Activated naive CD4-positive, alpha-beta T cell treated with Interleukin-2 at 50 U/mL for 16 hours (primary cell): ENCODE measurements at places on chromosomes 7 and 10.

DNA sequence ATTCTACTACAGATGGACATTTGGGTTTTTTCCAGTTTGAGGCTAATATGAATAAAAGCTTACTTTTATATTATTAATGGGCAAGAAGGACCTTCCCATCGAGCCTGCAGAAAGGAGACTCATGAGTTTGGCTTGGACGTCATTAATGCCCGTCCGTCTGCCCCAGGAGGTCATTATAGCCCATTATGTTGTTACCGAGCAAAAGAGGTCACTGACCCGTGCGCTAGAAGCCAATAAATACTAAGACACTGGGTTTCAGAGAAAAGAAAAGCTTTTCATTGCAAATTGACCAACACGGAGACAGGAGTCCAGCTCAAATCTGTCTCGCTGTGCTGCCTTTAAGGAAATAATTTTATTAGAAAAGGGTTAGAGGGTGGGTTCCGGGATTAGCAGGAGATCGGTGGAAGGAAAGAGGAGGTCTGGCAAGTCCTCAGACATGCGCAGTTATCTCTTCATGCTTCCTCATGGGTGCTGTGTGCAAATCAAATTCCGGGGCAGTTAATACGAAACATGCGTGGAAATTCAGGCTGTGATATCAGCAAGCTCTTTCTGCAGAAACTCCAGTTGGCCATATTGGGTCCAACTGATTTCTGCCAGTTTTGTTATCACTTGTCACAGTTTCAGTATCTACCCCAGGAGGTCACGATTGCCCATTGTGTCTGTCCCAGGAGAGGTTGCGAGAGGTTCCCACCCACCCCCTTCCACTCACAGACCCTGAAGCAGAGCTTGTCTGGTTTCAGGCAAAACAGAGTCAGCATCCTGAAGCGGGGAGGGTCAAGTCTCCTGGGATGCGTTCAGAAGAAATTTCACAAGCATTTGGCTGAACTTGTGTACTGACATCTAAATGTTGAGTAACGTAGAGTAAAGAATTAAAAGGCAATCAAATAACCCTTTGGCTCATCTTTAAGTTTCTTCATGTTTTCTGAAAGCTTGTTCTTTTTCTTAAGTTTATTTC, 1.1 kb upstream of the GALNTL5 start:
- no peak for DNase-seq

DNA sequence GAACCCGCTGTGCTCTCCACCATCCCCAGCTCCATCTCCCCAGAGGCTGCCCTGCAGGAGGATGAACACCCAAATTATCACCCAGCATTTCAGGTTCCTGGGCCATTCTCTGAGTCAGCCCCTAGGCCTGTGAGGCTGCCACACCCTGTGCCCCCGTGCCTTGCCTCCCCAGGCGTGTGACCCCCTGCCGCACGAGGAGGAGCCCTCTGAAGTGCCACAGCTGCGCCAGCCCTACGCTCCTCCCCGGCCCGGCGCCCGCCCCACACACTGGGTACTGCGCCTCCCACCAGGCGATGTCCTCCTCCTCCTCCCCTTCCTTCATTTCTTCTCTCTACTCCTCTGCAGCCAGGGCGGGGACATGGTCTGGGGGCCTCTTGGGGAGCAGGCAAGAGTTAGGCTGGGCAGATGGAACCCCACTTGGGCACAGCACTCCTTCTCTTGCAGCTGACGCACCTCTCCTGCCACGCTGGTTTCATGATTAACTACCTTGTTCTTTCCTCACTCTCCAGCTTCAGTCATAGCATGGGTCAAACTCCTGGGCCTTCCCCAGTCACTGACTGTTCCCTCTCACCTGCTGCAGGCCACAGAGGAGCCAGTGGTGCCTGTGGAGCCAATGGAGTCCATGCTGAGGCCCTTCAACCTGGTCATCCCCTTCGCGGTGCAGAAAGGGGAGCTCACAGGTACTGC, 12.7 kb upstream of the ATP6V1F start:
- no peak for DNase-seq

- DNase-seq: no peak
Measured at GRCh38 chr7:51046103-51046466, 263.4 kb upstream of the GRB10 start.

DNA sequence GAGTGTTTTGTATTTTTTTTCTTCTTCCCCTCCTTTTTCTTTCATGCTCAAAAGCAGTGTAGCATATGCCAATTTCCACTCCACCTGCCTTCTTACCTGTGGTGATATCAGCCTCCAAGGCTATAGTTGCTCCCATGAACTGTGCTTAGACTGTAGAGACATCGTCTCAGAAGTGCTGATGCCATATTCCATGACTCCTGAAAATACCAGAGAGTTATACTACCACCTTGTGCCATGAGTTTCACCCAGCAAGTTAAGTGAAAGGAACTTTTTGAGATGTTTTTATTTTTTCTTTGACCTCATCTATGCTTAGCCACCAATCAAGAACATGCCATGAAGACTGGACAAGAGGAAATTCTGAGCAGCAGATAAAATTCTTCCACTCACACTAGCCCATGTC, 142.8 kb upstream of the SEMA3E start:
- DNase-seq: no peak

DNA sequence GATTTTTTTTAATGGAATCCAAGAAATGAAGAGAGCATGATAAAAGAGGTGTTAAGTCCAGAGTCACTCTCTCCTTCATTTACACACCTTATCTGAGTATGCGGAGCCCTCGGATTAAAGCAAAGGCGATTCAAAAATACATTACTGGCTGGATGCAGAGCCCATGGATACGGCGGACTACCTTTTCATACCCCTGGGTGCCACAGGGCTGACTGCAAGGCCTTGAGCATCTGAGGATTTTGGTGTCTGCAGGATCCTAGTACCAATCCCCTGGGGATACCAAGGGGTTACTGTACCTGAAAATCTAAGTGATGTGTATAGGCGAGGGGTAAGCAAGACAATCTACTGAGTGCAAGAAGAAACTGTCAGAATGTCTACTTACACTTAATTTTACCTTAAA, 20.5 kb downstream of the PIP4K2A start:
- DNase-seq: no peak

DNA sequence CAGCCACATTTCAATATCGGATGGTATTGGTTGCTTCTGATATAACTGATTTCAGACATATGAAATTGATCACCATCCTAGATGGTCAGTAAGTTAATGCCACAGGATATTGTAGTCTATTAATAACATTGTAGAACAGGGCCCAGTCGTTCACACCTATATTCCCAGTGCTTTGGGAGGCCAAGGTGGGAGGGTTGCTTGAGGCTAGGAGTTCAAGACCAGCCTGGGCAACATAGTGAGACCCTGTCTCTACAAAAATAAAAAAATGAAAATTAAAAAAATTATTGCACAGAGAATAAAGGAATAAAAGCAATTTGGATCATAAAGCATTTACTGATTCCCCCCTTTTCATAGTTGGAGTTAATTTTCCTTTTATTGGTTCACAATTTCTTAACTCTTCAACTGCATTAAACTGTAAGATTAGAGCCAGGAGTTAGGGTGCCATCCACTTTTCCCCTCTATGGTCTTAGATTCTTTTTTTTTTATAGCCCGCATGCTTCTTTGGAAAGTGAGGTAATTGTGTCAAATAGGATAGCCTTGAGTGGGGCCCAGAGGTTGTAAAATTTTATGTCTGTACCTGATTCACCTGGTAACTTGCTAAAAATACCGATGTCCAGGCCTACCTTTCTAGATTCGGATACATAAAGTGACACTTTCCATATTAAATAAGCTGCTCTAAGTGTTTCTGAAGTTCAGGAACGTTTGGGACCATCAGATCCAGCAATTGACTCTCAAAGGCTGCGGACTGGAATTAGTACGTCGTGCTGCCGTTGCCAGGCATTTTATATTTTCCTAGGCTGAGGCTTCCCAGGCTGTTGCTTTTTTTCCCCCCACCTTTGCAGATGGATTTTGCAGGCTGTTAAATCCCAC, 24.7 kb downstream of the ADK start:
- no peak for DNase-seq

DNA sequence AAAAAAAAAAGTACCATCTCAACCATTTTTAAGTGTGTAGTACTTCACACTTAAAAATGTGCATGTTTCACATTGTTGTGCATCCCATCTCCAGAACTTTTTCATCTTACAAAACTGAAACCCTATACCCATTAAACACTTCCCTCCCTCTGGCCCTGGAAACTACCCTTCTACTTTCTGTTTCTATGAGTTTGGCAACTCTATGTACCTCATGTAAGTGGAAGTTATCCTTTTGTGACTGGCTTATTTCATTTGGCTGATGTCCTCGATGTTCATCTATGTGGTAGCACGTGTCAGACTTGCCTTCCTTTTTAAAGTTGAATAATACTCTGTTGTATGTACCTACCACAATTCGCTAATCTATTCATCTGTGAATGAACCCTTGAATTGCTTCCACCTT, 12.2 kb downstream of the KCNMA1 start:
- DNase-seq: no peak

DNA sequence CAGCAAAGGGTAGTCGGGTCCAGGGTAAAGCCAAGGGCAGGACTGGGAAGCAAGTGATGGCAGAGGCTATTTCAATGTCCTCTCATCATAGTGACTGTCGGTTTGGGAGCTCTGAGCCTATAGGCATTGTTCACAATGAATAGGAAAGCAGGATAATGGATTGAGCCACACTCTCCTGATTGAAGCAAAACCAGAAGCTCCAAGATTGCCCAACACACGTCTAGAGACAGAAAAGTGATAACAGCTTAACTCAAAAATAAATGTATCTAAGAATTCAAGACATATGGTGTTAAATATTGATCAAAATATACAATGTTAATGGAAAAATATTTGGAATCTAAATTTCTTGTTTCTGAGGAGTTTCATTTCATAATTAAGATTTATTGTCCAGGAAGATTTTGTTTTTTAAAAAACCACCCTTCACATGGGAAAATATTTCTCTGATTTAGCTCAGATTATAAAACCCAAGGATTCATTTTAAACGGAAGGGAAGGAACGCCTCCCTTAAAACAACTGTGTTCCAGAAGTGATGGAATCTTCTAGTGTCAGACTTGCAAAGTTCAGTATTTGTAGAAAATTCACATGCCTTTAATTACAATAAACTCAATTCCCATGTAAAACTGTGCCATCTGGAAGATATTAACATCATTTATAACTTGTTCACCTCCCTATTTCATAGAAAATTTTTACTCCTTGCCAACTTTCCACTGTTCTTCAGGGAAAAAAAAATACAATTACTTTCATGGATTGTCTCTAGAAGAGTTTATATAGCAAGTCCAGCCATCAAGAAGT, 54.5 kb downstream of the NRP1 start:
- no peak for DNase-seq

DNA sequence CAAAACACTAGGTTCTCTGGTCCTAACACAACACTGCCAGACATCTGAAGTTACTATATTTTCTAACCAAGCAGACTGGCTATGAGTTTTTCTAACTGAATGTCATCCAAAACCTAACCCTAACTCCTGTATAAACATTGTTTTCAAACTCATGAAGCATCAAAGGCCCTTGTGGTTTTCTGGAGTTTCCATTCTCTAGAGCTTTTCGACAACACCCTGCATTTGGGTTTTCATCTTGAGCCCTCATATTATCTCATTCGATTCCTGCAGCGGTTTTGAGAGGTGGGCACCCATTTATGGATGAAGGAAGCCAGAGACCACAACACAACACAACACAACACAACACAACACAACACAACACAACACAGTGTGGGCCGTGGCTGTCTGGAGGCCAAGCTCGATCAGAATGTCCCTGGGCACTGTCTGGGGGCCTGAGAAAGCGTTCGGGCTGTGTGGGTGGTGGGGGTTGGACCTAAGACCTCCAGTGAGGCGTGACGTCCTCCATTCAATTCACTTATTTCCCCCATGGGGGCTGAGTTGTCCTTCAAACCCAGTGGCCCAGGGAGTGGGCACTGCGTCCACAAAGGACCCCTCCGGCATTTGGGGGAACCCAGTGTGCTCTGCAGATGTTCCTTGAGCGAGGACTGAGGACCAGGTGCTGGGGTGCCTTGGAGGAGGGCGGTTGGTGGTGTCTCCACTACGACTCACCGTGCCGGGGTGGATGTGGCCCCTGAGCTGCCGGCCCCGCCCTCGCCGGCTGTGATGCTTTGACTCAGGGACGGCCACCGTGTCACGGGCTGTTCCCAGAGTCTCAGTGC, 490.4 kb downstream of the DNAJB6 start:
- no peak for DNase-seq

GRCh38 chr10:30038781-30039536, 20.4 kb downstream of the JCAD start:
- no peak for DNase-seq

- DNase-seq: no peak
Measured at GRCh38 chr10:78471723-78472550, 438.3 kb downstream of the RPS24 start.

- no peak for DNase-seq
Measured at GRCh38 chr10:49359349-49360270, 36.3 kb downstream of the DRGX start.

DNA sequence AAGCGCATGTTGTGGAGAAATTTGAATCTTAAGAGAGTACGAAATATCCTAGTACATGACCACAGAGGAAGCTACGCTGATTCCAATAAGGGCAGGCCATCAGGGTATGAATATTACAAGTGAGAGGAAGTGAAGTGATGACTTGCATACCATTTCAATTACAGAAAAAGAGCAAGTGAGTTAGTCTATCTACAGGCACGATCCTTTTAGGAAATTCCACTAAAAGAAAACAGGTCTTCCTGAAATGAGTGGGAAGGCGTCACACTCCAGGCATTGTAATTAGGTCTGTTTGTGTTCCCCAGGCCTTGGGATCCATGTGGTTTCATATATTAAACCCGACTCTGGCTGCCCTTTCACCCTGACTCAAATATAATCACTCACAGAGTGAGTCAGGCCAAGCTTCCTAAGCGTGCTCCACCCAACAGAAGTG, 152.5 kb downstream of the SEMA3A start:
- DNase-seq: no peak

DNA sequence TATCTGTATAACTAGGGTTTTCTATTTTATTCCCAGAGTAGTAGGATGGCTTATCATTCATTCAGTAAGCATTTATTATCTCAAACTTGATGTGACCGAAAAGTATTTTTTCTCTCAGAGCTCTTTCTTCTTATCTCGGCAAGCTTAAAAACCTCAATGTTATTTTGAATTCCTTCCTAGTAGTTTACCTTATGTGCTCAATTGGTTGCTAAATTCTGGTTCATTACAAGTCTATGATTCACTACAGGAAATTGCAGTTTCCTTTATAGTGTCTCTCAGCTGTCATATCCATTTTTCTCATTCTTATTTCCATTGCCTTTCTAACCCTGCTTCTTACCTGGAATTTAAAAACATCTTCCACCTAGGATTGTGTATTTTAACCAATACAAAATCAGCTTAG, 12.6 kb upstream of the ICA1 start:
- no peak for DNase-seq

GRCh38 chr7:67825356-67825755, 828.7 kb downstream of the TYW1 start:
- no peak for DNase-seq

GRCh38 chr10:31467791-31468535, 148.9 kb downstream of the ZEB1 start:
- no peak for DNase-seq

DNA sequence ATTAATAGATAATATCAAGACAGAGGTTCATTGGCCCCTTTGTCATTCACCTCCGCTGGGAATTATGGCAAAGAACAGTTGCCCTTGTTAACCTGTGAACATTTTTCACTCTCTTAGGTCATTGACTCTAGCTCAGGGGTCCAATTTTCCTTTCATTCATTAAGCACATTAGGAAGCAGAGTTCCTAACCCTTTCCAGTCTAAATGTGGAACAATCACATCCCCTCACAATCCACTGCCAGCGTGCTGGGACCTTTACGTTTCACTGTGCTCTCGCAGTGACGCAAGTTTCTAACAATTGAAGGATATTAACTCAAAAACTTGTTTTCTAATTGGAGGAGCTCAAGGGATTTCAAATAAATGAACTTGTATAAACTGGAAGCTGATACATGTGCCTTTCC, 79.3 kb upstream of the MEOX2 start:
- DNase-seq: no peak

- DNase-seq: no peak
Measured at GRCh38 chr10:34380856-34381255, 434.2 kb downstream of the PARD3 start.
